Mononuclear cell (primary cell): ENCODE measurements at places on chromosomes 1 and 21. TPM values are rescaled to one million over a fixed set of nuclear protein-coding genes. Genes with fewer than 3 reads are reported as not detected.

RBP7 gene
- total RNA-seq: 19.1 TPM

GPR37L1 gene
- not detected for total RNA-seq

UBE2U gene
- not detected for total RNA-seq

TCP10L gene
- total RNA-seq: not detected

NME7 gene
- 4.0 TPM for total RNA-seq

VWA5B1 gene
- total RNA-seq: not detected

PTPRU gene
- total RNA-seq: 0.52 TPM
